Amniotic epithelial cell (primary cell): ENCODE measurements at places on chromosomes 1 and 21.

- DNase-seq: peak; percentile 24
These were observed 1.7 kb downstream of the LIN28A start for GRCh38 chr1:26412180-26412840.

- peak; percentile 45 for DNase-seq
These were observed 10.1 kb downstream of the DIPK1A start for GRCh38 chr1:92951141-92951582.

- peak; percentile 99 for DNase-seq
These were observed 21.0 kb downstream of the B3GALT5 start for GRCh38 chr21:39633770-39634181.

- peak; percentile 10 for DNase-seq
These were observed 13.3 kb downstream of the OVAAL start for GRCh38 chr1:180571832-180572636.

- no peak for DNase-seq
These were observed 135.4 kb upstream of the POGK start for GRCh38 chr1:166703726-166704462.

DNA sequence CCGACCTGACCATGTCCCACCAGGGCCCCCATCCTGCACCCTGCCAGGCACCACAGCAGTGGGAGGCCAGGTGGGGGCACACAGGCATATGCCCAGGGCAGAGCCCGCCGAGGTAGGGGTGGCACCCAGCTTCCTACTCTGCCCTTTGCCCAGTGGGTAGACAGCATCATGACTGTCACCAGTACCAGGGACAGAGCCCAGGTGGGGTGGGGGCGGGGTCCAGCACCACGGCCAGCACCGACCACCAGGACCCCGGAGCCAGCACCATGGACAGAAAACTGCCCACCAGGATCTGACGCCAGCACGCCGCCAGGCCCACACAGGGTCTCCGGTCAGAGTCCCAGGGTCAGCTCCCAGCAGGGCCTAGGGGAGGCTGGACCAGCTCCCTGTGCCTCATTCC is 3.8 kb downstream of the TAS1R3 start:
- no peak for DNase-seq

GRCh38 chr1:54372978-54373377 is 33.2 kb downstream of the SSBP3 start:
- no peak for DNase-seq

DNA sequence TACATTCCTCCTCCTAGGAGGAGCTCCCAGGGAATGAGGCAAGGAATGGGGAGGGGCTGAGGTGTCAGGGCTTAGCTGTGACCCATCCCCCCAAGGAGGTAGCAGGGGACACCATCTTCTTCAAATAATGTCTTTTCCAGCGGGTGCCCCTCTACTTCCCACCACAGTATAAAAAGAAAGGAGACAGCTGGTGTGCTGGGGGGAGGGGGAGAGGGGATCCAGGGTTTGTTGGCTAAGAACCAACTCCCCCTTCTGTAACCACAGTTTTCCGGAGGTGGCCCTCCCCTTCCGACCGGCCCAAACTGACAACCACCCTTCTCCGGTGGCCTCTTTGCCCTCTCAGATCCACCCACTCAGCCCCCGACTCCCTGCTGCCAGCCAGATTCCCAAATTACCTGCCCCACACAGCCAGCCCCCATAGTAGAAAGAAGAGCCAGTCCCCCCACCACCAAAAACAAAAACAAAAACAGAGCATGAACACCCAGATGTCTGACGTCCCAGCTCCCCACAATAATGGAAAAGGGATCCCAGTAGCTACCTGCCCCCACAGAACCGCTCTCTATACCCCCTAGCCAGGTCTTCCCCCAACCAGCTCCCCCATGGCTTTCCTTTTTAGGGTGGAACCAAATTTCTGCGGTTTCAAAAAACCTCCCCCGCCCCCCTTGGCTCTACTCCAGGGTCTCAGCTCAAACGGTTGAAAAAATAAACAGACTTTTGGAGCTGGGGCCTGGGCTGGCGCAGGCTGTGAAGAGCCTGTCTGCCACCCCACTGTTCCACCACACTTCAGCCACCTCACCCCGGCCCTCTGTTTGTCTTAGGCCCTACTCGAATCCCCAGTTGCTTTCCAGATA is 2.1 kb downstream of the ARHGEF2 start:
- DNase-seq: no peak

- no peak for DNase-seq
These were observed 202.3 kb upstream of the BRINP3 start for GRCh38 chr1:190679983-190680382.

- DNase-seq: no peak
These were observed 11.7 kb upstream of the EPHA2 start for GRCh38 chr1:16167331-16168143.

DNA sequence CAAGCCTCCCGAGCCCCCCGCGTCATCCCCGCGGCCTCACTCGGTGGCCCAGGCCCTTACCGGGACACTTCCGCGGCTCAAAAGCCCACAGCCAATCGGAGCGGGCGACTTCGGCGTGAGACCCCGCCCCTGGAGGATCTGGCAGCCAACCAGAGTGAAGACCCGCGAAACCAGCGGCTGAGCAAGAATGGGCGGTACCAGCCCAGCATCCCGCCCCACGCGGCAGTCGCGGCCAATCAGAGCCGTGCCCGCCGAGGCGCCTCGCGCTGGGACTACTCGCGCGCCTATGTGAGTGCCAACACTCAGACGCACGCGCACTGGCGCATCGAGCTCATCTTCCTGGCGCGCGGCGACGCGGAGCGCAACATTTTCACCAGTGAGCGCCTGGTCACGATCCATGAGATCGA is 22.5 kb downstream of the DISP3 start:
- DNase-seq: no peak

DNA sequence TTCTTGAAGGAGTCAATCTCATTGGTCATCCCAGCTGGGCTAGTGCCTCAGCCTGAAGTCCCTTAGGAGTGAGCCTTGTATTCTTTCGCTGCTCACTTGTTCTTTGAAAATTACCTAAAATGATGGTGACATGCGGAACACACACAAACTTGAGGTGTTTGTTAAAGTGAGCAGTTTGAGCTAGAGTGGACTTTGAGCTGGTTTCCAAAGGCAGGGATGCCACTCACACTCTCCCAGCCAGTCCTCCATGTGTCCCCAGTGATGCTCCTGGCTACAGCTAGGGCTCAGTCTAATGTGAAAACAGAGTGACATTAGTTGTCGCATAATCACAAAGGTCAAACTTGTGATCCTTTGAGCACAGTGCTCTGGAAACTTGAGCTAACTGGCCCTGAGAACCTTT is 84.3 kb downstream of the DTL start:
- DNase-seq: no peak

DNA sequence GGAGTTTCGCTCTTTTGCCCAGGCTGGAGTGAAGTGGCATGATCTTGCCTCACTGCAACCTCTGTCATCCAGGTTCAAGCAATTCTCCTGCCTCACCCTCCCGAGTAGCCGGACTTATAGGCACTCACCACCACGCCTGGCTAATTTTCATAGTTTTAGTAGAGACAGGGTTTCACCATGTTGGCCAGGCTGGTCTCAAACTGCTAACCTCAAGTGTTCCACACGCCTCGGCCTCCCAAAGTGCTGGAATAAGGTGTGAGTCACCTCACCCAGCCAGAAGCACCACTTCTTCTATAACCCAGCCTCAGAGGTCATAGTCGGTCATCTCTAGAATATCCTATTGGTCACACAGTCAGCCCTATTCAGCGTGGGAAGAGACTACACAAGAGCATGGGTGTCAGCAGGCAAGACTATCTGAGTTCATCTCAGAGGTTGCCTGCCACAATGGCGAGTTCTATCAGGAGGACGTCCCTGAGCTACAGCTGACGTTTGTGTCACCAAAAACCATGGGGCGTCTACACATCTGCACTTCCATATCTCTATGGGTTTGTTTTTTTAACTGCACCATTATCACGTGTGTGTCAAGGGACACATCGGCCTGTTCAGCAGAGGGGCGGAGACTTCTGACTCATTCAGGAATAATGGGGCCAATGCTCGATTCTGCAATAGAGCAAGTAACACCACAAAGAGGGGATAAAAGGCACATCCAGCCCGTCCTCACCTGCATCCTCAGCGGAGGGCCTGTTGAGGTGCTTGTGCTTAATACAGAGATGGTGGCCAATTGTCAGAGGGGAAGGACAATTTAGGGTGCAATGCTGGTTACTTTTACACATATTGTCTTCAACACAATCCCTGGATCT is 256.3 kb upstream of the IRF2BP2 start:
- peak; percentile 90 for DNase-seq

- DNase-seq: no peak
These were observed 35.4 kb upstream of the AGPAT3 start for GRCh38 chr21:43829575-43830119.

DNA sequence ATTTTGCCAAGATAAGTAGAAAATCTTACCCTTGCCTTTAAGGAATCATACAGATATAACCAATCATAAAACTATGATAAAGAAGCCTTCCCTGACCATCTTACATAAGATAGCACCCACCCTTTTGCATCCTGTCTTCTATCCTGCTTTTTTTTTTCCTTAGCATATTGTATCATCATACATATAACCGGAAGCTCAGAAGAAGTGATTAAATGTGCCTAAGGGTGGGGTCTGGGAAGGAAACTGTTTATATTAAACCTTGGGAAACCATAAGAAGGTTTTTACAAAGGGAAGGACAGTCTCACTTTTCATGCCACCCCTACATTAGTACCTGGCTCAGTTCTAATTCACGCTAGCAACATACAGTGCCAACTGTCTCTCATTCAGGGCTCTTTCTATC is 66.8 kb downstream of the LUZP1 start:
- DNase-seq: no peak

GRCh38 chr1:59733443-59734141 is 81.2 kb upstream of the HOOK1 start:
- peak; percentile 70 for DNase-seq

GRCh38 chr1:99919220-99919619 is 50.6 kb upstream of the SLC35A3 start:
- no peak for DNase-seq

GRCh38 chr1:93964096-93964776 is 55.0 kb upstream of the GCLM start:
- no peak for DNase-seq

- no peak for DNase-seq
These were observed 479.4 kb downstream of the KCNT2 start for GRCh38 chr1:196128835-196129234.

DNA sequence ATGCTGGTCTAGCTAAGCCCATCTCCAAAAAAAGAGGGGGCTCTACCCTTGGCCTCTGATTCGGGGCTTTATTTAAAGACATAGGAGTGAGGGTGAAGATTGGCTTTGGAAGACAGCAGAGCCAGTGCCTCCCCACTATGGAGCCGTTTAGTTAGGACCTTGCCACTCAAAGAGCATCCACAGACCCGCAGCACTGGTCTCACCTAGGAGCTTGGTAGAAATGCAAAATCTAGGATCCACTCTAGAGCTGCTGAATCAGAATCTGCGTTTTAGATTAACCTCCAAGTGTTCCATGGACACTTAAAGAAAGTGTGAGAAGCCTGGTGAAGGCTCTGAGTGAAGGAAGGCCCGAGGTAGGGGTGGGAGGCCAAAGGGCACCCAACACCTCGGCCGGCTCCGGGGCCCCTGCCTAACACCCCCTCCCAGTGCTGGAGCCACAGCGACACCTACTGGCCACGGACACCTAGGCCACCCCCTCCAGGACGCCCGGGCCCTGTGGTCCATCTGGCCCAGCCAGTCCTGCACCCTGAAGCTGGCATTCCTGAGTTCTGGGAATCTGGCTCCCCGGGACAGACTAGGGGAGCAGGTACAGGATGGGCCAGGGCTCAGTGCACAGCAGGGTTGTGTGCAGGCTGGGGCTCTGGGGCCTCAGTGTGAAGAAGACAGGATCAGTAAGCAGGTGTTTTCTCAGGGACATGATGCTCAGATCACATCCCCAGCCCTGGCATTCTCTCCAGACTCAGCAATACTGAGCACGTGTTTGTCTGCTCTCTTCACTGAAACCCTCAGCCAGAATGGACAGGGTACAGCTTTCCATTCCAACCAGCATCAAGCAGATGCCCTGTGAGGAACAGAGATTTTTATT is 79.2 kb downstream of the TMEM53 start:
- no peak for DNase-seq

DNA sequence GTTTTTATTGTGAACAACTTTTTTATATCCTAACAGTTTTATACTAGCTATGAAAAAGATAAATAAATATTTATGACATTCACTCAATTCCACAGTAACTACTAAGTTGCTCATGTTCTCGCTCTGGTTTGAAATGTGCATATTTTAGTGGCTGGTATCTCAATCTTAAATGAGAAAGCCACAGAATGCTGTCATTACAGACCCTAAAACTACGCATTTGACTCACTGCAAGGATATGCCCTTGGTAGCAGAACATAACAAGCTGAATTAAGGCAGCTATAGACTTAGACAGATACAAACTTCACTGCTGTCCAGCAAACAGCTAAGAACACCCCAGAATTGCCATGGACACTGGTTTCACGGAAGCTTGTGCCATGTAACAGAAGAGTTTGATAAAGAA is 19.0 kb downstream of the DAB1 start:
- no peak for DNase-seq

- DNase-seq: peak; percentile 76
These were observed 36.2 kb downstream of the EPS15 start for GRCh38 chr1:51482881-51483280.

GRCh38 chr1:30761381-30762151 is 4.0 kb upstream of the LAPTM5 start:
- DNase-seq: peak; percentile 41

DNA sequence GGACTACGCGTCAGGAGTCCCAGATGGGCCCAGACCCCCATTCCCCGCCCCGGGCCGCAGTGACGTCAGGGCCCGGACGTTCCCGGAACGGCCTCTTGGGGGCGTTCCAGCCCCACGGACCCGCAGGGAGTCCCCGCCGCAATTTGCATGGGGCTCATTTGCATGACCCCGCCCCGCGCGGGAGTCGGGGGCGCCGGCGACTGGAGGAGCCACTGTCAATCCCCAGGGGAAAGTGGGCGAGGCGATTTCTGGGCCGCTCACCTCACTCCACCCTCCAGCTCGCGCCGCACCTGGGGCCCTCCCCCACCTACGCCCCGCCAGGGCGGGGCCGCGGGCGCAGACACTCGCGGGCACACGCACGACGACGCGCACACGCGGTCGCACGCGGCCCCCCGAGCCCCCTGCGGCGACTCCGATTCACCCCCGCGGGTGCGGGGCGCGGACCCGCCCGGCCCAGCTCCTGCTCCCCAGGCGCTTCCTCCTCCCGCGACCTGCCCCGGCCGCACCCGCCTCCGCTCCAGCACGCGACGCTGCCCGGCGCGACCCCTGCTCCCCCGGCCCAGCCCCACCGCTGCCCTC is 13.2 kb downstream of the AGRN start:
- DNase-seq: peak; percentile 66

DNA sequence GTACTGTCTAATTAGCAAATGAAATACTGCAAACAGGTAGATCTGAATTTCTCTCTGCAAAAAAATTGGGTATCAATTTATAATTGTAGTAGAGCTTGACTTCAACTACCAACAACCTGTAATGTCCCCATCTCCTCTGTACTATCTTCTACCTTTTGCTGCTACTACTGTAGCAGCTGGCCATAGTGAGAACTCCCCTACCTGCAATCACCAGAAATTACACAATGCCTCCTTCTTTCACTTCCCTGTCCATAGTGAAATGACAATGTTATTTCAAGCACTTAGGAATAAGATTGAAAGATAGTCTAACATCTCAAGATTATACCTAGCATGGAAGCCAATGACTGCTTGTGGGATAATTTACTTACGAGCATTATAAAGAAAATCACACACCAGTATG is 100.4 kb downstream of the ACBD6 start:
- DNase-seq: no peak

- no peak for DNase-seq
These were observed 152.0 kb upstream of the HMCN1 start for GRCh38 chr1:185581961-185582725.
